ENCODE measurements at places on chromosomes 11 and 22. TPM values are rescaled to one million over a fixed set of nuclear protein-coding genes. Genes with fewer than 3 reads are reported as not detected.
A peak's percentile ranks its signal among the peaks of the same experiment; 100 is the strongest.

SPON1 gene
- polyA plus RNA-seq, result 125 TPM

RAB36 gene
- 14.5 TPM for polyA plus RNA-seq

NPTXR gene
- 94.0 TPM for polyA plus RNA-seq

OR10V1 gene
- not detected for polyA plus RNA-seq

PPP6R2 gene
- 71.5 TPM for polyA plus RNA-seq

GRCh38 chr11:82976786-82977185, 75.2 kb downstream of the DDIAS start:
- no peak for DNase-seq

DNA sequence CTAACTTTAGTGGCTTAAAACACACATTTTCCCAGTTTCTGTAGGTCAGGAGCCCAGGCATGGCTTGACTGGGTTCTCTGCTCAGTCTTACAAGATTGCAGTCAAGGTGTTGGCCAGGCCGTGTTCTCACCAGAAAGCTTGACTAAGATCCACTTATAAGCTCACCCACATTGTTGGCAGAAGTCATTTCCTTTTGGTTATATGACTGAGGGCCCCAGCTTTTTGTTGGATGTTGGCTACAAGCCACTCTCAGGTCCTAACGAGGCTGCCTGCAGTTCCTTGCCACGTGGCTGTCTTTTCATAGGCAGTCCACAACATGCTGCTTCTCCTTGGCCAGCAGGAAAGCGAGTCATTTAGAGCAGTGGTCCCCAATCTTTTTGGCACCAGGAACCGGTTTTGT, 79.3 kb upstream of the CRTAM start:
- DNase-seq, result no peak

DNA sequence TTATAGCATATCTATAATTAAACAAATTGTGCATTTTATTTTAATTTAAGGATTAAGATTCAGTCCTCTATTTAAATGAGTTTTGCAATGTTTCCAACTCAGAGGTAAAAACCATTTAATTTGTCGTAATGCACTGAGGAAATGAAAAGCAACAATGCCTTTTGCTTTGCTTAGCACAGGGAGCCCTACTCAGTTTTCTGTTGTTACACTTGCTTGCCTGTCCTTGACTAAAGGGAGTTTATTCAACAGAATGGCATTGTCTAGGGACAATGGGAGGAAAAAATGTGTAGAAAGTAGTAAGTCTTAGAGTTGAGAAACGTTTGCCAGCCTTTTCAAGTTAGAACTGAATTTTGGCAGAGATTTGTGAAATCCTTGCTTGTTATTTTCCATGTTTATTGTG, 734.2 kb upstream of the ANO3 start:
- DNase-seq, result peak; percentile 58

DNA sequence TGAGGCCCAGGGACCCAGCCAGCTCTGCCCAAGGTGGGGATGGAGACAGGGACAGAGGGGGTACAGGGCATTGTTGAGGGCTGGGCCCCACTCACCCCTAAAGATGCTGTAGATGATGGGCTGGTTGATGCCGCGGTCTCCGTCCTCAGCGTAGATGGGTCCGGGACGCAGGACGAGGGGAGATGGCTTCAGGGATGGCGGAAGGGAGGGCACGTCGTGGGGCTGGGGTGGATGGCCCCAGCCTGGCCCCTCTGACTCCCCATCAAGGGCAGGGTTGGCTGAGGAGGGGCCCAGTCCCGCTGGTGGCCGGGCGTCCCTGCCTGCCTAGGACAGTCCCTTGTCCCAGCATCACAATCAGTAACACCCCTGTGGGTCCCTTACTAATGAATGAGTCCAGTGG, 4.5 kb upstream of the IRF7 start:
- no peak for DNase-seq

DNA sequence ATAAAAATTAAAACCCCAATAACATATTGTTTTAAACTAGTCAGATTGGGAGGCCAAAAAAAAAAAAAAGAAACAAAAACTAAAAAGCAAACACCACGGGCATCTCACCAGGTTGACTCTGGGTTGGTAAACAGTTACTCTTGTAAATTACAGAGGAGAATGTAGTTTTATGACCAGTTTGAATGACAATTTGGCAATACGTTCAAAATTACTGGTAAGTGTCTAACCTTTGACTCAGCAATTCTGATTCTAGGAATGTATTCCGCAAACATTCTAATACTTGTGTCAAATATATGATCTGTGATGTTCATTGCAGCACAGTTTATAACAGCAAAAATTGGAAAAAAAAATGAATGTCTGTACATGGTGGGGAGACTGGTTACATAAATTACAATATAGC, 1376.0 kb downstream of the TBC1D22A start:
- DNase-seq, result no peak

DNA sequence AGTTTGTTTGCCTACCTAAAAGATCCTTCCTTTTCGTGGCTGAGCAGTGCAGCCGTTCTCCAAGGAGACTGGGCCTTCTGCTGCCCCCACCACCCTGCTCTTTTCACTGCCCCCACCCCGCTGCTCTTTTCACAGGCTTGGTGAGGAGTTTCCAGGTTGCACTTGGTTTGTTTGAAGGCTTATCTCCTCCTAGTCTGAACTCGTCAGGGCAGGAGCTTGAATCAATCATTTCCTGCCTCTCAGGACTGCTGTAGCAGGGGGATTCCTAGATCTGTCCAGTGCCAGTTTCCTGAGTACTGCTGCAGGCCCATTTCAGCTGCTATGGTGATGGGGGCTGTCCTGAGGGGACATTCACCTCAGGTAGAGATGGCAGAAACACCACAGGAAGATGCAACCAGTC, 10.0 kb downstream of the MED15 start:
- DNase-seq, result no peak
